NCI-H82 (cell line): ENCODE measurements at places on chromosomes 2 and 18.

- DNase-seq, result no peak
These were observed 1451.3 kb upstream of the SLC39A10 start for GRCh38 chr2:194205568-194206227.

GRCh38 chr2:156955701-156956100 is 301.8 kb upstream of the GALNT5 start:
- DNase-seq, result no peak

- no peak for DNase-seq
These were observed 25.0 kb downstream of the FASTKD2 start for GRCh38 chr2:206790311-206790935.

DNA sequence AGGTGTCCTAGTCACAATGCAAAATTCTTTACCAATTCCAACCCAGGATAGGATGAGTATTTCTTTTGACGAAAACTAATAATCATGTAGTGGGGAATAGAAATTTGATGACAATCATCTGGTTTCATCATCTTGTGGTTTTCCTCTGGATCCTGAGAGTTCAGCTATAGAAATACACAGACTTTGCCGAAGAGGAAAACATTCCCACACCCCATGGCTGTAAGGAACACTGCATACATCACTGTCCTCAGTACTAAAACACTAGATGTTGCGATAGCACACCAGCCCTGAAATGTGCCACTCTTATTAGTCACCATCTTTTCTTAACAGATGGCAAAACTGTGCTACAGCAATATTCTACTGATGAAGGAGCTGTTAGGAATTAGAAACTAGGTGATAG is 29.4 kb downstream of the CERKL start:
- no peak for DNase-seq

DNA sequence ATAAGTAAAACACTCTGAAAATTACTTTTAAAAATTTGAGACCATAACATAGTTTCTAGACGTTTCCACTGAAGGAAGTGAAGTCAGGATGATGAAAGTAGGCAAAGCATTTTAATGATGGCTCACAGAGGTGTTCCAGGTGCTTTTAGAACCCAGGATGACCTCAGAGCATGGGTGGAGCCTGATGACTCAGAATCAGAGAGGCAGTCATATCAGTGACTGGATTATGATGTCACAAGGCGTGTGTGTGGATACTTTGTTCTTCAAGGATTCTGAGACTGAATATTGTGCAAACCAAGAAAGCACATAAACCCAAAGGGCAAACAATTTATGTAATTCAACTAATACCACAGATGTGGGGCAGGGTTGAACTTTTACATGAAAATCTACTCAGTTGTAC is 208.0 kb upstream of the FBXO11 start:
- DNase-seq, result peak; percentile 30

- DNase-seq, result no peak
These were observed 9.1 kb upstream of the ARID5A start for GRCh38 chr2:96527286-96528005.

DNA sequence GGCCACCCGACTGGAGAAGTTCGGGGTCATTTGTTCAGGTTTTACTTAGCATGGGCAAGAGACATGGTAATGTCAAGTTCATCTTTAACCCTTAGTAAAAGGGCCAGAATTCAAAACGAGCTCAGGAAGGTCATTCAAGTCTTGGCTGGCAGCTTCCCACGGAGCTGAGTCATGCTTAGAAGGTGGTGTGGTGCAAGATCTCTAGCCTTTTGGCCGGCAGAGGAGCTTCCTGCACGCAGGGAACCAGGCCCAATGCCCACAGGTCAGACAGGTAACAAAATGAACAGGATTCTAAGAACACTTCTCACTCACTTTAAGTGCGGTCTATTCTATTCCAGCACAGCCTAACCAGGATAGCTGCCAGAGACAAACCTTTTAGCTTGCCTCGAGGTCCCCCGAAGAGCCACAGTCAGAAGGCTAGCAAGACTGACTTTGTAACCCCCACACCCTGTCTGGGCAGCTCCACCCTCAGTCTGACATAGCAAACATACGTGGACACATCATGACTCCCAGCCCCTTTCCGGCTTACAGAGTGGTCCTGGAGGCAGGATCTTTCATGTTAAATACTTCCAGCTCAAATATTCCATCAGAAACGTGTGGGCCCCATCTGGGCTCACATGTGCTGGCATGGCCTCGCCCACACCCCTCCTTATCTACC is 292.7 kb downstream of the BCL11A start:
- DNase-seq, result peak; percentile 14

DNA sequence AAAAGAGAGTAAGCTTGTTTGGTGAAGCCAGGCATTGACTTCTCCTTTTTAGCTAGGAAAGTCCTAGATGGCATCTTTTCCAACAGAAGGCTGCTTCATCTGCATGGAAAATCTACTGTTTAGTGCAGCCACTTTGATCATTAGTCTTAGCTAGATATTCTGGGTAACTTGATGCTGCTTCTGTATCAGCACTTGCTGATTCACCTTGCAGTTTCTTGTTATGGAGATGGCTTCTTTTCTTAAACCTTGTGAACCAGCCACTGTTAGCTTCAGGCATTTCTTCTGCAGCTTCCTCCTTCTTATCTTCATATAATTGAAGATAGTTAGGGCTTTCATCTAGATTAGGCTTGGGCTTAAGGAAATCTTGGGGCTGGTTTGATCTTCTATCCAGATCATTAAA is 639.7 kb downstream of the TDRD15 start:
- DNase-seq, result no peak

- DNase-seq, result no peak
These were observed 140.0 kb downstream of the ANTXR1 start for GRCh38 chr2:69152847-69153583.

GRCh38 chr2:187819624-187820023 is 265.4 kb upstream of the TFPI start:
- no peak for DNase-seq

DNA sequence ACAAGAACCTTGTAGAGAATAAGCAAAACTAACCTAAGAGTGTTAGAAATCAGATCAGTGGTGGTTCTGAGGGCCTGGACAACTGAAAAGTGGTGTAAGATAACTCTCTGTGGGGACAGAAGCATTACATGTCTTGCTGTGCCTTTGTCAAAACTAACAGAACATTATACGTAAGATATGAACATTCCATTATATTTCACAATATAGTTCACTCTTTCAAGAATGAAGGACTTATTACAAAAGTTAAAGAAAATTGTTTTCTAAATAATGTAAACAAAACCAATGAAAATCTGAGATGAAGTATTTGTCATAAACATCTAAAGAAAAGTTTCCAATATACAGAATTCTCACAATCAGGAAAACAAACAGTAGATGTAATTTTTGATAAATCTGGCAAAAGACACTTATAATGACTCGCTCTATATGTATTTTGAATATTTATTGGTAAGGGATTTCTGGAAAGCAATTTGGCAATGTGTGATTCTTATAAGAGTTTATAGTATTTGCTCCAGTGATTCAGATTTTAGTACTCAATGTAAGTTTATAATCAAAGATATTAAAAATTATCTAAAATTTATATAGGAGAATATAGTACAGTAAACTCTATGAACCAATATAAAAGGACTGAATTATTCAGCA is 258.4 kb downstream of the CD226 start:
- no peak for DNase-seq

GRCh38 chr2:39515273-39515896 is 78.3 kb upstream of the MAP4K3 start:
- no peak for DNase-seq

DNA sequence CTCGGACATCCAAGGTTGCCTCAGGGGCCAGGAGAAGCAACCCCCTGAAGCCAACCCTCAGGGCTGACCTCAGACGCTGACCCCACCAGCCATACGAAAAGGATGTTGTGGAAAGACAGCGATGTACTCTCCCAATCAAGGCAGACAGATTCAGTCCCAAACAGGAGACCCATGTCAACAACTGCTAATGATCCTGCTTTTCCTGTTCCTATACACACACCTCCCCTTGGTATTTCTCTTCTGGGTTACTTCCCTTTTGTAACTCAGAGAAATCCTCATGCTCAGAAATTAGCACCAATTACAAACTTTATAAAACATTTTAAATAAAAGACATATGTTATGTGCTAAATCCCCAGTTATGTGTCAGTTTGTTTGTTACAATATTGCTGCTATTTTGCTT is 120.8 kb downstream of the PID1 start:
- no peak for DNase-seq

DNA sequence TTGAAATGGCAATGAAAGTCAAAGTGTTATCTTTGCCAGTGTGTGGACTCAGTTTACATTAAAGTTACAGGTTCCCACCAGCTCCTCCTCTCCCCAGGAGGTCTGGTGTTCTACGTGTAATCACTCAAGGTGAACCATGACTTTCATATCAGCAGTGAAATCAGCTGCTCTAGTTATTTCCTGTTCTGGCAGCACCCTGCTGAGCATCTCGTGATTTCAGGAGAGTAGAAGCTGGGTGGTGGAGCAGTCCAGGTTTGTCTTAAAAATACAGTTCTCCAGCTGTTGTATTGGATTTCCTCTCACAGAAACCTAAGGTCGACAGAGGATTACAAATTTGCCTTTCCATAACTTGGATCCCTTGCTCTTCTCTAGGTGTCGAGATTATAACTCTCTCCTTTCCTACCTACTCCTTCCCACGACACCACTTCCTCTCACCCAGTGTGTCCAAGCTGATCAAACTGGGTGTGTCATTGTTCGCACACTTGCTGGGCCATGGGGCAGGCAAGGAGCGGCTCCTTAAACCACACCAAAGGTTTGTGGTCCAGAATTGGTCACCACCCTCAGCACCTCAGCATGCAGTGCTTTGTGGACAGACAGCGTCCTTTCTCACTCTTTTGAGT is 13.0 kb upstream of the ARHGAP25 start:
- DNase-seq, result no peak

DNA sequence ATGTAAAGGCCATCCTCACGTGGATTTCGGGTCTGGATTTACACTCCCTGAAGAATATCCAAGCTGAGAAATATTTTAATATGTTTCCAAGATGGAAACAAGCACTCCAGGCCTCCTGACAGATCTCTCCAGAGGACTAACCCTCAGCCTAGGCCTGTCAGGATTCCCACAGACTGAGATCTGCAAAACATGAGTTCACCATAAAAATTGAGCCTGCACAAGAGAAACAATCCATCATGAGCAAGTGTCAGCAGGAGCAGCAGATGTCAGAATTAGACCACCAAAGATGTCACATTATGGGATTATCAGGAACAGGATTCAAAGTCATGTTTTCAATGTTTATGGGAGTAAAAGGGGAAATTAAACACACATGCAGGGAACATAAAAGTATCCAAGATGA is 191.3 kb downstream of the TFCP2L1 start:
- DNase-seq, result peak; percentile 27

GRCh38 chr18:78659748-78660147 is 319.9 kb upstream of the SALL3 start:
- DNase-seq, result peak; percentile 9

GRCh38 chr2:113376913-113377445 is 60.5 kb upstream of the ZNG1B start:
- no peak for DNase-seq

DNA sequence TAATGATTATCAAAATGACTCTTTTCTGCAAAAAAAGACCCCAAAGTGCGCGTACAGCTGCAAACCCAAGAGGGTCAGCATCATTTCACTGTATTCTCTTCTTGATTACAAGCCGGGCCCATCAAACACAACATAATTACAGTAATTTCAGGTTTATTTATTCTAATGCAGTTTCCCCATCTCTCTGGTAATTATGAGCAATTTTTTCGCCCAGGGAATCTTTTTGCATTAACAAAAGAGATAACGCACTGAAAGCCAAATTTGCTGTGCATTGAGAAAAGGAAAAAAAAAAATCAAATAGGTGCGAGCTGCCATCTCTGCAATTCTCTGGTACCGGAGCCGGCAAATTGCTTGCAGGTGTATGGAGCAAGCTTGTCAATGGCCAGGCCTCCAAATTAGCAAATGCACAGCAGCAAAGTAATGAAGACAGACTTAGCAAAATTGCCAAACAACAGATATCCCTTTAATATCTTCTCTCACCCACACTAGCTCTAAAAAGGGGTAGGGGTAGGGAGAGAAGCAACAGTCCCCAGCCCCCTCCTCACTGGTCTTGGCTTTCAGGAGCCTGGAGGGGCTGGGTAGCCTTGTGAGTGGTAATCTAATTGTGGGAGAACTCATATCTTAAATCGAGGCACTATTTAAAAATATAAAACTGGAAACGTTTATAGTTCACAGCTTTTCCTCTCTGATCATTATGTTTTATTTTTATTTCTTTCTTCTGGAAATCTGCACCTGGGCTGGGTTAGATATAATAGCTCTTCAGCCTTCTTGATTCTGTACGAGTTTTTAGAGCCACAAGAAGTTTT is 6.7 kb downstream of the DLX1 start:
- DNase-seq, result no peak

DNA sequence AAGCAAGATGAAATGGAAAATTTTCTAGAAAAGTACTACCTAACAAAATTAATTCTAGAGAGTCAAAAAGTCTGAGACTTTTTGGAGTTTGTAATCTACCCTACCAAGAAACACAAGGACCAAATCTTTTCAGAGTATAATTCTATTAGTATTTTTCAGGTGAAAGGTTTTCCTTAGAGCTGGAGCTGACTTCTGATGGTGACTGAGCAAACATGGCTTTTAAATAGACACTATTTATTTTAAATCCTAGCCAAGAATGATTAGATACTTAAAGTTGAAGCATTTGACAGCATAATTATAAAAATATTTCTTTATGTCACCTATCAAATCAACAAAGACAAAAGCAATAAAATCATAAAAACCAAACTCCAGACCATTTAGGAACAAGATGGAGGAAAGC is 26.6 kb downstream of the ZC3H6 start:
- no peak for DNase-seq

- no peak for DNase-seq
These were observed 473.7 kb upstream of the SALL3 start for GRCh38 chr18:78505851-78506461.

DNA sequence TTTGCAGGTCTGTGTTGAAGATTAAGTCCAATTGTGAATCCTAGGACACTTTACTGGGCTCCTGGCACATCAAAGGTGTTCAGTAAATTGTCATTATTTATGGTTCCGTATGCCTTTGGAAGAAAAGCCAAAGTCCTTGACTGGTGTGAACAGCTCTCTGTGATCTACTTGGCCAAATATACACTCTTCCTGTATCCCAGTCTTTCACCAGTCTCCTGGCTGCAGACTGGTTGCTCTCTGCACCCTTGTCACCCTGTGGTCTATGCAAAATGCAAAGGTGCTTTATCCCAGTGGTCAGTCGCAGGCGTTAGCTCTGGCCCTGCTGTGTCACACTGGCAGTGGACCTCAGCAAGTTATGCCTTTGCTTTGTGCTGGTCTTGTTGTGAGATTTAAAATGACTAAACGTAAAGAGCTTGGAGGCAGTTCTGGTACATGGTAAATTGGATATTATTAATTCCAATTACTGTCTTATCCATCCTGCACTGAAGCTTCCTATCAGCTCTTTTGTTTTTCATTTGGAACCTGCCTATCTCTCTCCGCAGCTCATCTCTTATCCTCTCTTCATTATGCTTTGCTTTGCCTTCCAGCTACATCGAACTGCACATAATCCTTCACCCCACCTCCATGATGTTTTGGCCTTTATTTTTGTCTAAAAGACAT is 83.1 kb downstream of the MYO1B start:
- DNase-seq, result peak; percentile 43

GRCh38 chr2:236743039-236743920 is 173.7 kb downstream of the ACKR3 start:
- peak; percentile 70 for DNase-seq
